Activated T-cell treated with anti-CD3 and anti-CD28 coated beads for 24 hours (primary cell): ENCODE measurements at places on chromosomes 13 and 19.

- no peak for DNase-seq
Observed at GRCh38 chr13:45332036-45332830, 8.8 kb downstream of the TPT1 start.

DNA sequence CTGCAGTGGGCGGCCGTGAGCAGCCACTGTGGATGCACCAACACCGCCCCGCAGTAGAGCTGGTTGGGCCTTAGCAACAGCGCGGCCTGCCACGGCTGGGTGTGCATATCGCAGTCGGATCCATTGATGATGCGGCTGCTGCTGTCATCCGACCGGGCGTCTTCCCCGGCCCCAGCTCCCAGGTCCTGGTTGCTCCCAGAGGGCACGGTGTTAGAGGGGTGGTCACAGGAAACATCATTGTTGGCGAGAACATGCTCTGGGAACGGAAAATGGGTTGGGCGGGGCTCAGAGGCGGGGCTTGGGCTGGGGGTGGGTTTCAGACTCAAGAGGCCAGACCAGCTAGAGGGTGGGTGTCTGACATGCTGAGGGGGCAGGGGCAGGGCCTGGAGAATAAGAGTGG is 3.0 kb downstream of the KLK5 start:
- DNase-seq = no peak

- peak; percentile 90 for DNase-seq
Observed at GRCh38 chr19:13117772-13118423, at the start of gene NACC1. Gene NACC1, plus strand, starts transcription at chr19:13118264. Its CDS starts 16,944 bp downstream, at chr19:13135208.

GRCh38 chr19:1538978-1539377 is 15.1 kb downstream of the PLK5 start:
- no peak for DNase-seq

DNA sequence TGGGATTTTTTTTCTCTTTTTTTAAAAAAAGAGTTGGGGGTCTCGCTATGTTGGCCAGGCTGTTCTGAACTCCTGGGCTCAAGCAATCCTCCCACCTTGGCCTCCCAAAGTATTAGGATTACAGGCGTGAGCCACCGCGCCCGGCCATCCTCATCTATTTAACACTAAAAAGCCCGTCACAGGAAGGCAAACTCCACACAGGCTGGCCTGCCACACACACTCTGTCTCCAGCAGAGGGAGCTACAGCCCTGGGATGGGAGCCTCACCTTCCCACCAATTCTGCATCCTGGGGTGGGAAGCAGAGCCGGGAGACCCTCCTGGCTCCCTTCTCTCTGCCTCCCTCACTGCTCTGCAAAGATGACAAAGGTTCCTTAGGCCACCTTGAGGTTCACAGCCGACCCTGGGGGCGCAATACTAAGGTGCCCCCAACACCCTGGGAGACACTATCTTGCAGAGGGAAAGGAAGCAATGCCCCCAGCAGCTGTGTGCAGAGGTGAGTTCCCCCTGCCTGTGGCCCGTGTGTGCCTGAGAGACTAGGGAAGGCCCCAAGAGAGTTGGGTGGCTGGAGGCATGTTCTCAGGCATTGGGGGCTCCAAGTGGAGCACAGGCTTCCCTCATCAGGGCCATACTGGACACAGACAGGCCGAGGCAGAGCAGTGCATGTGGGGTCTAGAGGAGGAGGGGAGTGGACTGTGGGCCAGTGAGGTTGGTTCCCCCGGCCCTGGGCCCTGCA is 27.4 kb upstream of the TIMM44 start:
- no peak for DNase-seq

DNA sequence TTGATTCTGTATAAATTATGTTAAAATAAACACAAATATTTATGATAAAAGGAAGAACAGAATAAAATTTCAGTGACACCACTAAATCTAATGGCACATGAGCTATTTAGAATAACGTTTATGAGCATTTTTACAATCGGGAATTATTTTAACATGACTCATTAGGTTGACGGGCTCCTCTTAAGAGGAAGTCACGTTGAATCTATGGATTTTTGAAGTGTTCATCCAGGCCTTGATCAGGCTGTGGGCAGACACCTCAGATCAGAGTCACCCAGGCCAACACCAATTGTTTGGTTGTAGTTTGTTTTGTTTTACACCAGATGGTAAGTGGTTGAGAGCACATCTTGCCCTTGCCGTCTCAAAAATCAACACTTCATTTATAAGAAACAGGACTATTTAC is 257.8 kb downstream of the FOXO1 start:
- no peak for DNase-seq

DNA sequence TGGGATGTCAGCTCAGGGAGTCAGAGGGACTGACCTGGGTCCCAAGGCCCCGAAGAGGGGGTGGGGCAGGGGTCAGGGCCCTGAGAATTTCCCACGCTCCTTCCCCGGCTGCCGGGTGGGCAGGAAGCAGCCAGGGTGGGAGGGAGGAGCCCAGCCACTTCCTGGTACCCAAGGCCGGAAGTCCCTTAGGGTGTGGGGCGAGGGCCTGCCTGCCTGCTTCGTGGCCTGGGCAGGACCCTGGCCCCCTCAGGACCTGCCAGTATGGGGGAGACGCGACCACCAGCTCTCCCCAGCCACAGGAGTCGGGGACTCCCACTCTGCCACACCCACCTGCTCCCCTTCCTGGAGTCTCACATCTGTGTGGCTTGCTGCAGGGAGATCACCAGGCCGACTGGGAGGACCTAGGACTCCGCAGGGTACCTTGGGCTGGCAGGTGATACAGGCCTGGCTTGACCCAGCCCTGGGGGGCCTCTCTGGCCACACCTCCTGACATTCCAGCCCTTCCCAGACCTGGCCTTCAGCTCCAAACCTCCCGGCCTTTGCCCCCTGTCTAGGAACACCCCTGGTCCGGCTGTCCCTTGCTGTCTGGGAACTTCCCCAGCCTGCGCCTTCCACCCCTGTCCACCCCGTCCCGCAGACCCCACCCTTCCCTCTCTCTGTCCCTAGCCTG is 9.8 kb upstream of the CIRBP start:
- DNase-seq = no peak

DNA sequence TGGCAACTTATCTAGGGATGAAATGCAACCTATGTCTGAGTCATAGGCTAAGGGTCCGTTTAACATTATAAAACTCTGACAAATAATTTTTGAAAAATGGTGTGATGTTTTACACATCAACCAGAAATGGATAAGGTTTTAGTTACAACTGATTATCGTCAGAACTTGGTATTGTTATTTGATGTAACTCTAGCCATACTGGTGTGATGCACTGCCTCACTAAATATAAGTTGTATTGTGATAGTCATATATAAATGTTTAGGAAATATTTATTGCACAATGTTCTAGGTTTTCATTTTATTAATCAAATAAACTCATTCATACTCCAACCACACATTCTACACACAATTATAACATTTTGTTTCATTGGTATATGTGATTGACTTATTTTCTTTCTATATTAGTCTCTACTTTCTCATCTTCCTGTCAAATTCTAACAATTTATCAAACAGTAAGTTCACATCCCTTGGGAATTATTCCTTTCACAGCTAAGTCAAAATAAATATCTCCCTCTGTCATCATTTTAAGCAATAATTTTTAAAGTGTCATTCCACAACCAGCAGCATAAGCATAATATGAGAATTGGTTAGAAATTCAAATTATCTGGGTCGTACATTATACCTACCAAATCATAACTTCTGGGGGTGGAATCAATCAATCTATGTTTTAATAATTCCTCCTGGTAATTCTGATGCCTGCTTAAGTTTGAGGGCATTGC is 873.9 kb downstream of the SLITRK1 start:
- DNase-seq = no peak

- DNase-seq = no peak
Observed at GRCh38 chr19:41235480-41235879, 16.5 kb downstream of the AXL start.

DNA sequence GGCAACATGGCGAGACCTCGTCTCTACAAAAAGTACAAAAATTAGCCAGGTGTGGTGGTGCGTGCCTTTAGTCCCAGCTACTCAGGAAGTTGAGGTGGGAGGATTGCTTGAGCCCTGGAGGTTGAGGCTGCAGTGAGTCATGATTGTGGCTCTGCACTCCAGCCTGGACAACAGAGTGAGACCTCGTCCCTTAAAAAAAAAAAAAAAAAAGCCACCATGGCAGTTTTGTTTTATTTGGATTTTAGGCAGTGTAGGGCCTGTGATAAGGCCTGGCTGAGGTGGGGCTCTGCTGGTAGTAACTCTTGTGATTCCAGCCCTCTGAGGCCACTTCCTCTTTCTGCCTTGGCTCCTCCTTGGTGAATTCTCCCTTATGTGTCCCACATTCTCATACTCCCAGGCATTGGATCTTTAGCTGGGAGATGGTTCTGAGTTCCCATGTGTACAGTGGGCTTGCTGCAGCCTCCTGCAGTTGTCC is 39.2 kb downstream of the GATAD2A start:
- no peak for DNase-seq

DNA sequence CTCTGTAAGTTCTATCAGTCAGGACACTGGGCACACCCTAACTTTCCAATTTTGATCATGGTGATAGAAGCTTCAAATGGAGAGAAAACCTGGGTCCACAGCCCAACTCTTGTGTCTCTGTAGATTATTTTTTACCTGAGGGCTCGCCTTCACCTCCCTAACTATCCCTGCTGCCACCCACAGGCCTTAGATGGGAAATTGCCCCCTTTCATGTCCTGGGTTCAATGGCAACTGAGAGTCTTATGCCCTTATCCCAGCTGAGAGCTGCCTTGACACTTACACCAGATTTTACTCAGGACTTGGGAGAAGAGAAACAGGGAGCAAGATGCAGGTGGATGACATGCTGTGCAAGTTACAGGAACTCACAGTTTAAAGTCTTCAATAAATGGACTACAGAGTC is 81.7 kb downstream of the RAP2A start:
- no peak for DNase-seq

DNA sequence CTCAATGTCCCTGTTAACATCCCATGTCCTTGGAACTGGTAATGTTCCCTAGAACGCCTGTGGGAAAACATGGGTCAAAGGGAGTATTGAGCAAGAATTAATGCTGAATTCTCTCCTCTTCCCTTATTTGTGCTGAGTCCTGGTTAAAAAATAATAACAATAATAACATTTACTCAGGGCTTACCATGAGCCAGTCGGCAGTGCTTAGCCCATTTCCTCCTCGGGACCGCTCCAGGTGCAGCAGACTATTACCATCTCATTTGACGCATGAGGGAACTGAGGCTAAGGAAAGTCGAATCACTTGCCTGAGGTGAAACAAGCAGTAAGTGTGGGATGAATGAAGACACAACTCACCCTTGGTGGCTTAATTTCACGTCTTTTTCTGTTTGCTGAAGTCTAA is 33.6 kb upstream of the SLC15A1 start:
- DNase-seq = no peak

DNA sequence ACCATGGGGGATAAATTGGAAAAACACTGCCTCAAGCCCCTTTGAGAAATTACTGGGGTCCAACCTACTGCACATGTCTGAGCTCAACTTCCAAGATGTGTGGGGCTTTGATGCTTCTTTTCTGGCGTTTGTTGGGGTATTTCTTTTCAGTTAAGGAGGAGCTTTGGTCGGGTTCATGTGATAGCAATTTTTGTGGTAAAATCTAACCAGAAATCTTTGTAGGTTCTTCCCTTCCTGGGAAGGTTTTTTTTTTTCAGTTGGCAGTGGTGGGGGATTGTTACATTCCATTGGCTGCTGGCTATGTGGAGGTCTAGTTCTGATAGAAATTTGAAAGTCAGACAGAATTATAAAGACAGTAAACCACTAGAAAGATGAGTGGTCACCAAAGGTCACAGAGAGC is 327.8 kb downstream of the ATP8A2 start:
- no peak for DNase-seq

- DNase-seq = no peak
Observed at GRCh38 chr19:53958168-53958571, 4.6 kb upstream of the CACNG8 start.

DNA sequence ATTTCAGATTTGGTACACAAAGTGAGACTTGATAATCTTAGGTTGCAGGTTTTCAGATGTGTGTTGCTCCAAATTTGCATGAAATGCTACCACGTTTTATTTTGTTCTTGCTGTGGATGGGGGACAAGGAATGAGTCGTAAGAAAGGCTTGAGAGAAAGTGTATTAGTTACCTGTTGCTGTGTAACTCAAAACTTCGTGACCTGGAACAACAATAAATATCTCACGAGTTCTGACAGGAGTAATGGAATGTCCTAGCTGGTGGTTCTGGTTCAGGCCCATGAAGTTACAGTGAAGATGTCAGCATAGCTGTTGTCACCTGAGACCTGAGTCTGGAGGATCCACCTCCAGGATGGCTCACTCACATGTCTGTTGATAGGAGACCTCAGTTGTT is 1.2 kb downstream of the ZNF8 start:
- DNase-seq = no peak

DNA sequence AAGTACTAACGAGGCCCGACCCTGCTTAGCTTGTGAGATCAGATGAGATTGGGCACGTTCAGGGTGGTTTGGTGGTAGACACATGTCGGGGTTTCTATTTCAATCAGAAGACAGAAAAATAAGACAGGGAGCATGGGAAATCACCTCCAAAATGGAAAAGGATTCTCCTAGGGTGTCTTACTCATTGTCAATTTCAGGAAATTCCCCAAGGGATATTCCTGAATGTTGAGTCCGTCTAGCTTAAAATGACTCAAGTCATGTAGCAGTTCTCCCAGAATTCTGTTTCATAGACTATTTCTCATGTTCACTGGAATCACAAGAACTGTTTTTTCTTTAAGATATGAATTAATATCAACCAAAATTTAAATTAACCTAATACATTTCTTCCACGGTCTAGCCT is 380.1 kb downstream of the EFNB2 start:
- DNase-seq = no peak

GRCh38 chr13:94178625-94179244 is 300.7 kb downstream of the DCT start:
- DNase-seq = no peak

DNA sequence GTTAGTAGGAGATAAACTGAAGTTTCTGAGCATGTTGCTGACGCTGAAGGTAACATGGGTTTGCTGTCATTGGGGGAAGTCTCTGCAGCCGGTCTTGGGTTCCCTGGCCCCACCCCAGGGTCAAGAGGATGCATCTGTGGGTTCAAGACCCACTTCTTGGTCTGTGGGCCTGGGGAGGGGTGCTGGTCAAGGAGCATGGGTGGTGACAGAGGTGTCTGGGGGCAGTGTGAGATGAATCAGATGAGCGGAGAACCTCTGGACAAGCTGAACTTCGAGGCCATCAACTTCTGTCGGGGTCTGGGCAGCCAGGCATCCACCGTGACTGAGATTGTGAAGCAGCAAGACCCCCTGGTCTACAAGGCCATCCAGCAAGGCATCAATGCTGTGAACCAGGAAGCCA is 51.9 kb downstream of the ACSBG2 start:
- DNase-seq = no peak

GRCh38 chr13:50205581-50205980 is 190.3 kb downstream of the KCNRG start:
- no peak for DNase-seq
